CD4-positive, alpha-beta T cell treated with Interleukin-15 for 4 hours (primary cell): ENCODE measurements at places on chromosomes 7 and 10.

DNA sequence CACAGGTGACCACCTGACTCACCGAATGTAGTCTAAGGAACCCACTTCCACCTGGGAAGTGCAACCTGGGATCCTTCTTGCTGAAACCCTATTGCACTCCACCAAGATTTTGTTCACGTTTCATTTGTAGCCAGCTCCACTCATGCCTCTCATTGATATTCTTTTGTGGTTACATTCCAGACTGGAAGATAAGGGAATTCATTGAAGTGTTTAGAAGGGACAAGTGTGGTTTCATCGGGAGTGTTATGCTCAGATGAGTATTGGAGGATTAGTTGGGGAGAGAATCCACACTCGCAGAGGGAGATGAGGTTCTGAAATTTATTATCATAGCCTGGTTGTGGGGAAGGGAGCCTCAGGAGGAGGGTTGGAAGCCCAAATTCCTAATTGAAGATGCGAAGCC, 320.4 kb downstream of the KCNMA1 start:
- no peak for DNase-seq

GRCh38 chr10:67697724-67698131, 1.7 kb upstream of the CTNNA3 start:
- peak; percentile 56 for DNase-seq

DNA sequence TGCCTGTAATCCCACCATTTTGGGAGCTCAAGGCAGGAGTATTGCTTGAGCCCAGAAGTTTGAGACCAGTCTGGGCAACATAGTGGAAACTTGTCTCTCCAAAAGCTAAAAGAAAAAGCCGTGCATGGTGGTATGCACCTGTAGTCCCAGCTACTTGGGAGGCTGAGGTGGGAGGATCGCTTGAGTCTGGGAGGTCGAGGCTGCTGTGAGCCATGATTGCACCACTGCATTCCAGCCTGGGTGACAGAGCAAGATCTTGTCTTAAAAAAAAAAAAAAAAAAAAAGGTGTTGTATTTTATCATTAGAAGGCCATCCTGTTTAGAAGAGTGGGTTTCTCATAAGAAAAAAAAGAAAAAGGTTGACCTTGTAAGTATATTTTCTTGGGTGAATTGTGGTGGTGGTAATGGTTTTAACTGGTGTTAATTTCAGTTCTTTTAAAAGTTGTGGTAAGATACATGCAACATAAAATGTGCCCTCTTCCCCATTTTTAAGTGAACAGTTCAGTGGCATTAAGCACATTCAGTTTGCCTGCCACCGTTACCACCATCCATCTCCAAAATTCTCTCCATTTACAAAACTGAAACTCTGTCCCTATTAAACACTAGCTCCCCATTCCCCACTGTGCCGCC, 34.7 kb downstream of the GRIFIN start:
- no peak for DNase-seq

- no peak for DNase-seq
Observed at GRCh38 chr7:88020953-88021665, 87.1 kb downstream of the ADAM22 start.

DNA sequence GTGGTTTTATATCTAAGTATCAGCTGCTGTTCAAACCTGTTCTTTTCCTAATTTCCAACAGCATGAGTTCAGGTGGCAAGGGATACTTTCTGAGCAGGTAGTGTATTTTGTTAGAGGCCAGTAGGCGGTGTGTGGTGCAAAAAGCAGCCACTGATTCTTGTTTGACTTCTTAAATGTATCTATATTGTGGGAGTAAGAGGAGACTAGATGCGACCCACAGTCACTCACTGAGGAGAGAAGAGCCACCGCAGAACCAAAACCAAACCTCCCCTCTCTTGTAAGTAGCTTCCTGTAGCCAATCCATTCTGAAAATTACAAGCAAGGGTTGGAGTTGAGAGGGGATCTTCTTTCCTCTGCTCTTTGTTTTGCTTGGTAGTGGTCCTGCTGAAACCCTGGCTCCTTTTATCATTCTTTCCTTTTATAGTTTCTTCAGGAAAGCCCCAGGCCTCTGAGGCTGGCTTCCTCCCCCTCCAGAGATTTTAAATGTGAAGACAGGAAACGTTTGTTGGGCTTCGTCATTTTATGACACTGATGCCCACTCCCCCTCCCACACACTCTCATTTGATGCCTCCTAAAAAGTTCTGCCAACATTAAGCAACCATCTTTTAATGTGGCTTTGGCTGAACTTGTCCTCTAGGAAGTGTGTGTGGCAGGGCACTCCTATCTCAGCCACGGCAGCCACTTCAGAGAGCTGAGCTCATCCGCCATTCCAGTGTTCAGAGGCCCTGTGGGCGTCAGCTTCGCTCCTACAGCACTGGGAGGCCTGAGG, 566.0 kb downstream of the SUGCT start:
- DNase-seq: no peak

GRCh38 chr10:78543031-78543748, 509.5 kb downstream of the RPS24 start:
- DNase-seq: no peak

- DNase-seq: no peak
Observed at GRCh38 chr10:7491949-7492659, 81.3 kb upstream of the SFMBT2 start.

DNA sequence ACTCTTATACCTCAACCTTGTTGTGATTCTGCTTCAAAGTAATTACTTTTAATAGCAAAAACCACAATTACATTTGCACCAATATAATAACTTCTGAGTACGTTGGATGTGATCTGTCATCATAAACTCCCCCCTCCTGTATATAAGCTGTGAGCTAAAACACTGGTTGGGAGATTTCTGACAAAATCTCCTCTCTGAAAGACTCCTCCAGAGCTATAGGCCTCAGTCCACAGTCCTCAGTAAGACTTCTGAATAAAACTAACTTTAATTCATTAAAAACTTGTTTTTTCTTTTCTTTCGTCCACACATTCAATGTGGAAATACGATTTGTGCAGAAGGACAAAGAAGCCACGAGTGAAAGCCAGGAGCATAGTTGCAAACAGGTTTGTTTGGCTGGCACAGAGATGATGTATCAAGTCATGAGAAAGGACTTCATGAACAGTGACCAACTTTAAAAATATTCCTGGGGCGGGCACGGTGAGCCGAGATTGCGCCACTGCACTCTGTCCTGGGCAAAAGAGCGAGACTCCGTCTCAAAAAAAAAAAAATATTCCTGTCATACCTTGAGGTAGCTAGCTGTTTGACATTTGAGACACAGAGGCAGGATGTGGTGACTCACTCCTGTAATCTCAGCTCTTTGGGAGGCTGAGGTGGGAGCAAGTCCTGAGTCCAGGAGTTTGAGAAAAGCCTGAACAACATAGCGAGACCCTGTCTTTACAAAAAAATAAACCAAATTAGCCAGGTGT, 91.1 kb upstream of the ARHGAP21 start:
- DNase-seq: no peak

- no peak for DNase-seq
Observed at GRCh38 chr10:101803511-101803910, 14.7 kb downstream of the OGA start.
